NB4 (cell line): ENCODE measurements at places on chromosomes 6 and 20.

DNA sequence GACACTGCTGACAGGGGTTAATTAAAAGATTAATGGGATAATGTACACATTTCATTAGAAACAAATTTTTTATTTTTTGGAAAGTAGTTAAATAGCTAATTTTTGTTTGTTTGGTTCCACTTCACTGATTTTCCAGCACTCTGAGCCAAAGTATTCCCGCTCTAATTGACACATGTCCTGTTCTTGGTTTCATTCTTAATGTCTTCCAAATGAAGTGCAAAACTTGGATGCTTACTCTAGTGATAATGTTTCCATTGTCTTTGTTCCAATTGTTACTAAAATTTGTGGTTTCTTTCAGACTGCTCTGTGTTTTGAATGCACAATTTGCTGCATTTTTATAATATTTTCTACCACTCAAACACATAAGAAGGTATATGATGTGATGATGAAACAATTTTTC is 794.3 kb downstream of the PHF3 start:
- no peak for DNase-seq

- no peak for DNase-seq
Observed at GRCh38 chr6:136646377-136646776, 96.2 kb upstream of the MAP7 start.

DNA sequence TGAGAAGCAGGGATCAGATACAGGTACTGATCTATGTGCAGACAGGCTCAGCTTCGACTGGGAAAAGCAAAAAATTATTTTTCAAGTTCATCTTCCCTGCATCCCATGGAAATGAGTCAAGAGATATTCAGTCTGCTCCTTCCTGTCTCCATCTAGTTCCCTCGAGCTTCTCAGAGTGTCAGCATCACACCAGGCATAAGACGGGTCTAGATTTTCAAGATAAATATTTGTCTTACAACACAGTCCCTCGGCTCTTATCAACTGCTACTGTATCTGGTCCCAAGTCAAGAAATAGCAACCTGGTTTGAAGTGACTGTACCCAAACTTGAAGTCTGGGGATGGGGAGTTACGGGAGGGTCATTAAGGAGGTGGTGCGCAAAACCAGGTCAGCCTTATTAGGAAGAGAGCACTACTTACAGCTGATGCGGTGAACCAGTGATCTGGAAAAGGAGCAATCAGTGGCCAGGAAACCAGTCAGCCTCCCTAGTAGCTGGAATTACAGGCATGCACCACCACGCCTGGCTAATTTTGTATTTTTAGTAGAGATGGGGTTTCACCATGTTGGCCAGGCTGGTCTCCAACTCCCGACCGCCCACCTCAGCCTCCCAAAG is 29.7 kb downstream of the ZMYND8 start:
- no peak for DNase-seq

DNA sequence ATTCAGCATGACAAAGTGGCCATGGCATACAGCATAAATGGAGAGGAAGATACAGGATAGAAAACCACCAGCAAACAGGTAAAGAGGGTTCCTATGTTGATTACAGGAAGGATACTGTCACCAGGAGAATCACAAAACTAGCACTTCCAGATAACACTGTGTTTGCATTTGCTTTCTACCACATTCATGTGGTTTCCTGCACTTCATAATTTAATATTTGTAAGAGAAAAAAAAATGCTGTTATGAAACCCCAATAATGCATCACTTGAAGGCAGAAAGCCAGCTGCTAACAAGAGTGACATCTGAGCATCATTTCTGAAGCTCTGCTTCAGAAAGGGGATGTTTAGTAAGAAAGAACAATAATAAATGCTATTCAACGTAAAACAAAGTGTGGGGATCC is 106.6 kb downstream of the ATXN1 start:
- DNase-seq: no peak

GRCh38 chr20:3785240-3786125 is 1.1 kb downstream of the CENPB start:
- peak; percentile 65 for DNase-seq

- DNase-seq: peak; percentile 7
Observed at GRCh38 chr6:48747040-48747439, 636.0 kb upstream of the PTCHD4 start.

- DNase-seq: no peak
Observed at GRCh38 chr20:39009348-39009747, 47.2 kb downstream of the DHX35 start.

- DNase-seq: no peak
Observed at GRCh38 chr6:42702200-42702599, 20.2 kb downstream of the PRPH2 start.

DNA sequence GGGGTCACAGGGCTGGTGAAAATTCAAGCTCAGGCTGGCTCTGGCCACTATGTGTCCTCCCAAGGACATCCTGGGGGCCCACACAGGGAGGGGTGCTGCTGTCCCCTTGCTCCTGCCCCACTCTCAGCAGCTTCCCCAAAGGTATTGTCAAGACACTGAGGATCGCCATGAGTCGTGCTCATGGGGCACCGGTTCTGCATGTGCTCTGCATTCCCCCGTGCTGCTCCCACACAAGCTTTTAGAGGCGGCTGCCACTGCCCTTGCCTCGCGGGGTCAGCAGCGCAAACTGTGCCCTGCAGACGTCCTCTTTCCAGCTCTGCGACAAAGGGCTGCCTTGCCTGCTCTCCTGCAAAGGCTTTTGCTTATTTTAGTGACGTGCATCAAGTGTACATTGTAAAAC is 179.8 kb downstream of the ERMARD start:
- peak; percentile 27 for DNase-seq

GRCh38 chr6:72952808-72953630 is 272.3 kb downstream of the KHDC1L start:
- DNase-seq: no peak

DNA sequence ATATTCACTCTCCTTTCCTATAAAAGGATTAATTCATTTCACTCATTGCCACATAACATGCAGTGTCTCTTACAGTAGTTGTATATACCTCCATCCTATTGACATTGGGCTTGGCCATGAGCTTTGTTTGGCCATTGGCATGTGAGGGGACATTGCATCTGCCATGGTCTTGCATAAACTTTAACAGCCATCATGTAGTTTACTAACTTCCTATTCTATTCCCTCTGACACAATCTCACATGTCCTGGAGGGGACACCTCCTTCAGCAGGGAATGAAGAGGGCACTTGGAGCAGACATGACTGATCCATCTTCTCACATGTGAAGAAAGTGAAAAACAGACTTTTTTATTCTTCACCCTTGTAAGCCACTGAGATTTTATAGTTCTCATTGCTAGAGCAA is 115.5 kb upstream of the MARCKS start:
- no peak for DNase-seq

DNA sequence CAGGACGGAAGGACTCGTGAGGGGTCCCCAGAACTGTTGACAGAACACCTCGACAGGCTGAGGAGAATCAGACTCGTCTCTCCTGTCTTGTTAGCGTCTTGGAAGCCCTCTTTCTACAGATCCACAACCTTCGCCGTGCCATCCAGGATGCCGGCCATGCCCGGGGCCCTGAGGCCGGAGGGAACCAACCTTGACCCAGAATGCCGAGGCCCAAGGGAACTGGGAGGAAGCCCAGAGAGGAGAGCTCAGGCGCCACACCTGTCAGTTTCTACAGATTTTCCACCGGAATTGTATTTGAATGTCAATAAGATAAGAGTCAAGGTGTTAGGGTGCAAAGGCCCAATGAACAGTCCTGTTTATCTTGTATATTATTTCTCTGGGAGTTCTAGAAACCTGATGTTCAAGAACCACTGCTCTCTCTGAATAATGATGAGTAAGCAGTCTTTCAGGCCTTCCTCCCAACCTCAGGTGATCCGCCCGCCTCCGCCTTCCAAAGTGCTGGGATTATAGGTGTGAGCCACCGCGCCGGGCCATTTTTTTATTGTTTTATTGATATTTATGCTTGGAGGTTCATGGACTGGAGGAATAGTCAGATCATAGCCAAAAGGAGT is 799 bp upstream of the ME1 start:
- DNase-seq: no peak

DNA sequence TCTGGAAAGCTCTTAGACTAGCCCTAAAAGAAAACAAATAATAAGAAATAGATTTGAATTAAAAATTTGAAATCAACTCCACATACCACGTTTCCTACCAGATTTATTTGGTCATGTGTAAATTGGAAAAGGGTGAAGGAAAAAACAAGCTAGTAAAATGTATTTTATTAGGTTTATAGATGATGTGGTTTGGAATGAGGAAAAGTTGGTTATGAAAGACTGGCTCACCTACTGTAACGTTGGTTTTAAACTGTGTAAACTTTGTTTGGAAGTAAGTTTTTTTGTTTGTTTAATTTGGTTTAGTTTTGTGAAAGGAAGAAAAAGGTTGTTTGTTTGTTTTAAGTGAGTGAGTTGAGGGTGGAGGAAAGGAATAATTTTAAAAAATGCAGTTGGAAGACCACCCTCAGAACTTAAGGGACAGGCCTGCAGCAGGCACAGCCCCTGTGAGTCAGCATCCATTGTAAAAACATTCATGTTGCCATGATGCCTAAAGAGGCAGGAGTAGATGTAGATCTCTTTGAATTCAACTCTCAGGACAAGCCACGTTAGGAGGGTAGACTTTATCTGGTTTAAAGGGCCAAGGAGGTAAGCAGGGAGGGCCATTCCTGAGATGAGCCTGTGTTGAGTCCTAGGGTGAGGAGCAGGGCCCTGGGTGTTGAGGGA is 93.7 kb upstream of the SCGN start:
- no peak for DNase-seq

DNA sequence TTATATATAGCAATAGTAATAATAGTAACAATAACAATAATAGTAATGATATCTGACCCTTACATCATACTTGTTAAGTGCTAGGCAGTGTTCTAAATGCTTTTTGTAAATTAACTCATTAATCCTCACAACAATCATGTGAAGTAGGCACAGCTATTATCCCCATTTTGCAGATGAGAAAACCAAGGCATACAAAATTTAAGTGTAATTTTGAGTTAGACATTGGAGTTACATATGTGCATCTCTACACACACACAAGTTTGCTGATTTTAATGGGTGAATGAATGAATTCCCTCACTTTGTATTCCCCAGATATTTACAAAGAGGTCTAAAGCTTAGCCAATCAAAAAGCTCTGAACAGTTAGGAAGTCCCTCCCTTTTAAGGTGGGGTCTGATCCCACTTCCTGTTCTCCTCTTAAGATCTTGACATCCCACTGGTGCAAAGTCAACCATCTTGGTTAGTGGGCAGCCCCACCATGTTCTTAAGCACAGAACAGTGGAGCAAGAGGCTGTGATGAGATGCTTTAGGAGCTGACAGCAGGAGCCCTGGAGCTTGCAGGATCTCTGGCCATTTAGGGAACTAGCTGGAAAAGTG is 85.3 kb upstream of the FOXP4 start:
- peak; percentile 47 for DNase-seq

DNA sequence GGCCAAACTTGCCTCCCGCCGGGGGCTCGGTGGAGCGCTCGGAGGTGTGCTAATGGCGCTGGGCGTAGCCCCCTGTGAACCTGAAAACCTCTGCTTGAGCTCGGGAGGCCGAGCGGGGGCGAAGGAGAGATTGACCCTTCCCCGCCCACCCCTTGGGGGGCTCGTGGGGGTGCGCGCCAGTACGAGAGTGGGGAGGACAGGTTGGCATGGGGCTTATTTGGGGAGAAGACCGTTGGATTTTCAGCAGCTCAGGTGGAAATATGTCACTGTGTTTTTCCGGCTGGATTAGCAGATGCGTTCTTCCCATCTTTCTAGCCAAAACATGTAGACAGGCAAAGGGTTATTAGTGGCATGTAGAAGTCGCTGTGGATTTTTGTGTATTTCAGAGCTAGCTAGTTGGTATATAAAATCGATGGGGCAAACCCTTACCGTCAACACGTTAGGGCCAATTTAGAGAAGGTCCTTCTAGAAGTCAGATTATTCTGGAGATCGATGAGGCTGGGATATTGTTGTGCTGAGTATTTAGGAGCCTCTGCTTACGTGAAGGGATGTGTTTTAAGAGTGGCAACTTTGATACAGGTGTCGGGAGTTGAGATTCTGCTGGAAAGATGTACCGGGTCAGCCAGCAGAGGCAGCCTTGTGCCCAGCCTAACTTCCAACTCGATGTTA is 525 bp downstream of the NCOA7 start:
- peak; percentile 66 for DNase-seq

- no peak for DNase-seq
Observed at GRCh38 chr6:44074813-44075646, 52.2 kb downstream of the MRPL14 start.

GRCh38 chr20:43537921-43538877 is 20.6 kb upstream of the SGK2 start:
- peak; percentile 55 for DNase-seq

GRCh38 chr6:168601111-168601510 is 160.1 kb downstream of the SMOC2 start:
- DNase-seq: no peak

- no peak for DNase-seq
Observed at GRCh38 chr20:58173091-58173490, 55.4 kb downstream of the ANKRD60 start.

DNA sequence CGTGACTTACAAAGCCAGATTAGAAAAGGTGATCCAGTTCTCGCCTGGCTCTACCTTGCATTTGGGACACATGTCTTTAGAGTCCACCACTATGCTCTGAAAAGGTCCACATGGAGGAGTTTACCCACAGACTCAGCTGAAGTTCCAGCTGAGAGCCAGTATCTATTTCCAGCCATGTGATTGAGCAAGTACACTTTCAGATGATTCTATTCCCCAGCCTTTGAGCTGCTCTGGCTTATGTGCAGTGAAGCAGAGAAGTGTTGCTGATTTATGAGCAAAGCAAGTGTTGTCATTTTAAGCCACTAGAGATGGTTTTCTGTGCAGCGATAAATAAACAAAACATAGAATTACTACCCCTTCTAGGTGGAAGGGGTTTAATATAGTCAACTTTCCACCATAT is 520.8 kb upstream of the RNF217 start:
- no peak for DNase-seq

GRCh38 chr6:84258268-84258667 is 30.8 kb upstream of the CEP162 start:
- no peak for DNase-seq

GRCh38 chr6:170485159-170485558 is 67.9 kb downstream of the PSMB1 start:
- DNase-seq: peak; percentile 26

DNA sequence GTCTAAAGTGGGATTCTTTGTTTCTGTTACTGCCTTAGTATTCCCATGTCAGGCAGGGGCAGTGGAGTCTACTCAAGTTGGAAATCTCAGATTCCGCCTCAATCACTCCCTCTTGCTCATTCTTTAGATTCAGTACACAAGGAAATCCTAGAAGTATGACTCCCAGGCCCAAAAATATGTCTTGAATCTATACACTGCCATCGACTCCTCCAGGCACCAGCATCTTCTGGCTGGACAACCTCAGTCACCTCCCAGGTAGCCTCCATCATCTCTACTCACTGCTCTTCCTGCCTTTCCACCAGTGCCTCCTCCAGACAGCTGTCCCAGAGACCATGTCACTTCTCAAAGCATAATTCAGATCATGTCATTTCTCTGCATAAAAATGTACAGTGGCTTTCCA is 329.9 kb downstream of the CDC5L start:
- DNase-seq: no peak

- DNase-seq: no peak
Observed at GRCh38 chr6:160080097-160080496, 41.5 kb upstream of the SLC22A1 start.
